Left cardiac atrium (tissue), 4 donors: ENCODE measurements at places on chromosomes 12 and 14. TPM values are rescaled to one million over a fixed set of nuclear protein-coding genes. Genes with fewer than 3 reads are reported as not detected.

Gene CFAP251
- total RNA-seq, result 1.3 TPM

Gene IAPP
- total RNA-seq, result not detected

Gene GZMH
- total RNA-seq, result 2.0 TPM

GRCh38 chr14:103008768-103009357, 48.5 kb downstream of the CDC42BPB start:
- DNase-seq, result peak; percentile 64

DNA sequence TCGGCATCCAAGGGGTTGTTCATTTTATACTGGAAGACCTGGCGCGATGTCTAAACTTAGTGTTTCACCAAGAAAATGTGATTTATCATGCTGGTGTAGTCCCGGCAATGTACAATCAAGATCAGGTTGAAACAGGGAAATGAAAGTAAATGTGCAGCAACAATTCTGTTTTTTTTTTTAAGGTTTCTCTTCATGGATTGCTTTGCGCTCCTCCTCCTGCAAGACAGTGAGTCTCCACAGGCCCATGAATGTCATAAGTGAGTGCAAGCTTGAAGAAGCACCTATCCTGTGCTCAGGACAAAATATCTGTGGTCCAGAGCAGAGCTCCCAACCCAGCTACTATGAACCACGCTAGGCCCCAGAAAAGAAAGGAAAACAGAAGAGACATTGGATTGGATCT, 143.4 kb downstream of the KCNK10 start:
- no peak for DNase-seq

Gene TOMM20L
- not detected for total RNA-seq

- peak; percentile 96 for DNase-seq
Observed at GRCh38 chr12:124422570-124423523, 128.0 kb downstream of the RFLNA start.

DNA sequence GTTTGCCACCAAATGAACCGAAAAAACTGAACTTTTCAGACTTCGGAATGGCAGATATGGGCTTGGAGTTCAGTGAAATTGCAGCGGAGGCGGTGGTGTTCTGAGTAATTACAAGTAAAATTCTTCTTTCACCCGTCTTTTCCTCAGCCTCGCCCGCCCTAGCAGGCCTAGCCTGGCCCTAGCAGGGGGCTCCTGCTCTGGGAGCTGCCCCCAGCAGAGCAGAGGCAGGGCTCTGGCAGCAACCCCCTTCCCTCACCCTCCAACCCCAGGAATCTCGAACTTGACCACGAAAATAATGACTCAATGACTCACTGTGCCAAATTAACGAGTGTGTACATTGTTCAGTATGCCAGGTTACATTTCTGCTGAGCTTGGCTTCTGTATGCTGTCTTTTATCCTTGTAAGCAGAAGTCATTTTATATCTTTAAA, 1.1 kb downstream of the PAPLN start:
- DNase-seq, result no peak

Gene TRIM9
- total RNA-seq, result 0.89 TPM

Gene SMIM41
- not detected for total RNA-seq

GRCh38 chr14:106200541-106201315, 674.3 kb downstream of the TMEM121 start:
- DNase-seq, result no peak

GRCh38 chr14:32201816-32202490, at the start of gene RNU6-7:
TSS of gene RNU6-7 (plus strand) at chr14:32202045.
- DNase-seq, result peak; percentile 25

- DNase-seq, result no peak
Observed at GRCh38 chr12:32198555-32198954, 91.9 kb downstream of the BICD1 start.

Gene KRT6B
- total RNA-seq, result not detected

- DNase-seq, result no peak
Observed at GRCh38 chr14:30603402-30603801, 18.7 kb upstream of the SCFD1 start.

DNA sequence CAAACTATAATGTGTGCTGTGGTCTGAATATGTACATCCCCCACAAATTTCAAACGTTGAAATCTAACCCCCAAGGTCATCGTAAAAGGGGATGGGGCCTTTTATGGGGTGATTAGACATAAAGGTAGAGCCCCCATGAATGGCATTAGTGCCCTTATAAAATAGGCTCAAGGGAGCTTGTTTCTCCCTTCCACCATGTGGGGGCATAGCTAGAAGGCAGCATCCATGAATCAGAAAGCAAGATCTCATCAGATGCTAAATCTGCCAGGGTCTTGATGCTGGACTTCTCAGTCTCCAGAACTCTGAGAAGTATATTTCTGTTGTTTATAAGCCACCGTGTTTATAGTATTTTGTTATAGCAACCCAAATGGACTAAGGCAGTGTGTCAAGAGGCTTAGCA, 33.4 kb upstream of the IGF1 start:
- no peak for DNase-seq

DNA sequence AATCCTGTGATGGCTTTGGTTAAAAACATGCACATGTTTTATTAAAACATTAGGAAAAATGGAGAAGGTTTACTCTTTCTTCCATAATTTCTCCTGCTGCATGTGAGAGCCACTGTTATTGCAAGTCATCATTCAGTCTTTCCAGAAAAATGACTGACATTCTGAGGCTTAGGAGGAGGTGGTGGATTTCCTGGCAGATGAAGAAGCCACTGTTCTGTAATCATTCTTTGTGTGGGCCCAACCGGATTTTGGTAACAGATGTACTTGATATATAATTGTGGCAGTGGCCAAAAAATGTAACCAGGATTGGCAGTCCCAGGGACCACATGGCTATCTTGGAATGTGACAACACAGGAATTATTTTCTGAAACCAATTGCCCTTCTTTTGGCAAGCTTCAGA, 120.2 kb downstream of the DAAM1 start:
- no peak for DNase-seq

- no peak for DNase-seq
Observed at GRCh38 chr12:64383675-64384074, 6.9 kb downstream of the C12orf56 start.

- DNase-seq, result no peak
Observed at GRCh38 chr12:9961106-9961505, 10.1 kb upstream of the CLEC12A start.

DNA sequence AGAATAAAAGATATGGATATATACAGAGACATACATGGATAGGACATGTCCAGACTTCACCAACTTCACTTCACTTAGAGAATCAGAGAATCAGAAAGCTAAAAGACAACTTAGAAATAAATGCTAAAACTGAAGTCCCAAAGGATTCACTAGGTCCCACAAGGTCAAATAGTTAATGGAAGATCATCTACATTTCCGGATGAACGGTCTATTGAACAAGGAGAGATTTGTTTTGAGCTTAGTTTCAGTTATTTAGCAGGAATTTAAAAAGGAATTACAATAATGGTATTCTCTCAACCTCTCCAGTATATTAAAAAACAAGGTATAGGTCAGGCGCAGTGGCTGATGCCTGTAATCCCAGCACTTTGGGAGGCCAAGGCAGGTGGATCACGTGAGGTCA, 187.0 kb downstream of the MED13L start:
- no peak for DNase-seq

GRCh38 chr14:34027990-34028495, 77.2 kb upstream of the EGLN3 start:
- DNase-seq, result no peak

GRCh38 chr12:74537126-74537706, 419 bp upstream of the ATXN7L3B start:
- no peak for DNase-seq

Gene DEGS2
- total RNA-seq, result not detected

DNA sequence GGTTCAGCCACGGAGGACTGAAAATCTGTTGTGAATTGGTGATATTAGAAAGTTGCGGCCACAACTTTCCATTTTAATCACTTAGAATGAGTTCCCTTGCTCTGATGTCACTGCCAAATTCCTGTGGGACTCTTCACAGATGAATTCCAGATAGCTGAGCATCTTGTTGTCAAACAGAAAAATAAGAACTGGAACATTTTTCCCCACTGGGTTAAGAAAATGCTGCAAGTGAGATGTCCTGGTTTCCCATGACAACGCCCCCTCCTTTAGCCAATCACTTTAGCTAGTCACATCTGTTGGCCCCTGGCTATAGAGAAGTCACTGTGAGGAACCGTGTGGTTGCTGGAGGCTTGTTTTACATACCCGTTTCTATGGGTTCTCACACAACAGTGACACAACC, 135.9 kb downstream of the KTN1 start:
- no peak for DNase-seq

DNA sequence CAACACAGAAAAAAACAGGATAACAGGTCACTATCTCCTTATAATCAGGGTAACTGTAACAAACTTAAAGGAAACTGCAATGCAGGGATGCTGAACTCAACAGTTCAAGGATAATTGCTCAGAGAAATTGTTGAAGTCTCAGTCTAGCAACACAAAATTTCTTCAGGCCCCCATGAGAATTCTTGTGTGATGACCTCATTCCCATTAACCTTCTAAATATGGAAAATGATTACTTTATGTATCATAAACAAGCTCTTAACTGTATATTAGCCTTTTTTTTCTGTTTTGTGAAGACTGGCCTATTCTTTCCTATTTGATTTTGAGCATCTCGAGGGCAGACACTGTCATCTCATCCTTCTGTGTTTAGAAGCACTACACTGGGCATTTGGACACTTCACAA, 47.1 kb downstream of the IGF1 start:
- DNase-seq, result no peak

- DNase-seq, result no peak
Observed at GRCh38 chr14:55807881-55808379, 227.9 kb downstream of the KTN1 start.

DNA sequence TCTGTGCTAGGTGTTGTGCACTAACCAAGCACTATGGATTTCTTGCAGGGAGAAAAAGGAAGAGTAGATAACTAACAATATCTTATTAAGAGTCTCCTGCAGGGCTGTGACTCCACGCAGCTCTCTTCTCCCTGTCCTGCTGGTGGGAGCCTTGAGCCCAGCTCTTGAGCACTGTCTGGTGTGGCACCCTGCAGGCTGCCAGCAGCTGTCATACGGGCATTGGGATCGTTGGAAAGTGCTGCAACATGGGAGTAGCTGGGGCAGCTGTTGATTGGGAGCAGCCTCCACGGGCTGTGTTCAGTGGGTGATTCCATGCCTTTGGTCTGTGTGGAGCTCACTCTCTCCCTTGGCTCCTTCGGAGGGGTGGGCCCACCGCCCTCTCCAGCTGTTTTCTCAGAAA, 125.3 kb downstream of the FBXL14 start:
- DNase-seq, result no peak

- DNase-seq, result no peak
Observed at GRCh38 chr14:82720946-82721345, 1187.3 kb upstream of the SEL1L start.

Gene RPGRIP1
- 0.26 TPM for total RNA-seq

DNA sequence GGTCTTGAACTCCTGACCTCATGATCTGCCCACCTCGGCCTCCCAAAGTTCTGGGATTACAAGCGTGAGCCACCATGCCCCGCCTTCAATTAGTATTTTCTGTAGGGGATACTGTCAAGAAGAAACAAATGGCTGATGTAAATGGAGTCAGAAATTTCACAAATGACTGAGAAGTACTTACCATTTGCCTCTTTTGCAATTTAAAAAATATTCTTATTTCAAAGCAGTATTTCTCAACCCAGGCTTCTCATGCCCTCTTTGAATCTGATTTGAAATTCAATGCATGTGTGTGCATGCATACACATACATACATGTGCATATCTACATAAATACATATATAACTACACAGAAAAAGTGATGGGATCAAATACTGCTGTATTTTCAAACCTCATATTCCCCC, 4.4 kb downstream of the PSMA6 start:
- DNase-seq, result no peak

Gene SRGAP1
- 4.3 TPM for total RNA-seq

Gene SUOX
- total RNA-seq, result 29.8 TPM

GRCh38 chr12:64864319-64864718, 39.9 kb downstream of the TBC1D30 start:
- DNase-seq, result no peak

GRCh38 chr12:117100251-117100650, 1.0 kb upstream of the TESC start:
- DNase-seq, result no peak

Gene RIMKLB
- total RNA-seq, result 16.5 TPM

GRCh38 chr14:39217214-39217879, 16.4 kb upstream of the MIA2 start:
- no peak for DNase-seq

Gene SLC2A14
- 0.29 TPM for total RNA-seq

DNA sequence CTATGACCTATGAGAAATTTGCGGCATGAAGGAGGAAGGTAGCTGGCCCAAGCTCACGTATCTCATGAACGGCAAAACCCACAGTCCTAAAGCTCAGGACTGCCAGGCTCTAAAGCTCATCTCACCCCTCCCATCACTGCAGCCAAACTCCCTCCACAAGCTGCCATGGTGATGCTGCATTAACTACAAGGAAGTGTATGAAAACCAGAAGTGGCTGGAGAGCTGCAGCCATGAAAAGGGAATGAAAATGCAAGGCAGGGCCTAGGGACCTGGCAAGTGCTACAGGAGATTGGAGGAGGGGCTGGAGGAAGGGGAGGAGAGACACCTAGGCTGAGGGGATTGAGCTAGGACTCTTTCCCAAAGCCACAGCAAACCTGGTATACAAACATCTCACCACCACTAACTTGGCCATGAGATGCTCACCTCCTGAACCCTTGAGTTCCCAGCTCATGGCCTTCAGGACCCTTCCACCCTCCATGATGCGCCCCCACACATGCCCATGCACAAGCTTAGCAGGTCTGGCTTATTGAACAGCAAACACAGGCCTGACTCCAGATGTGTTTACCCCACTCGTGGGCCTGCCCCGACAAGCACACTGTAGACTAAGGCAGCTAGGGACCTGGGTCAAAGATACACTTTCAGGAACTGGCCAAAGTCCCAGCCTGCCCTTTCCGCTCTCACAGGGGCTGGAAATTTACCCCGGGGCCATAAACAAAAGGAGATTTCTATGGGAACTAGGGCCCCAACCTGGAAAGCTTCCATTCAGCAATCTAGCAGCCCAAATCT, 42.0 kb downstream of the LTBP2 start:
- DNase-seq, result no peak

DNA sequence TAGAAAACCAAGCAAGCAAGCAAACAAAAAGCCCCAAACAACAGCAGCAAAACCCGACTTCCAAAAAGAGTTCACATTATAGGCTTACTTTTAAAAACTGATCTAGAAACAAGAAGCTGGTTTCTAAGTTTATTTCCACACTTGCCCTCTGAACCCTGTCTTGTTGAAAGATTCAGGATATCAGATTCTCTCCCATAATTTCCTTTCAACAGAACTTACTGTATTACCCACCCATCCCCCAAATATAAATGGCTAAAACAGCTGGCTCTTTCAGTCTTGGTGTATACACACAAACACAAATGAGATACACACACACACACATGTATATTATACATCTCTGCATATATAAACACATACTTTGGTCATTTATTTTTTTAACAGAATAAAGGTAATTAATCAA, 460.9 kb downstream of the ZFP36L1 start:
- no peak for DNase-seq

Gene PRB2
- not detected for total RNA-seq

- no peak for DNase-seq
Observed at GRCh38 chr12:3683670-3684069, 69.2 kb downstream of the CRACR2A start.

GRCh38 chr14:64645220-64645892, 58.9 kb upstream of the PLEKHG3 start:
- no peak for DNase-seq

- peak; percentile 29 for DNase-seq
Observed at GRCh38 chr12:1630827-1631591, 2.0 kb downstream of the WNT5B start.
